ENCODE measurements at places on chromosomes 5 and 9. TPM values are rescaled to one million over a fixed set of nuclear protein-coding genes. Genes with fewer than 3 reads are reported as not detected.

FCN2 gene
- 0.95 TPM for polyA plus RNA-seq

FAM169A gene
- 14.5 TPM for polyA plus RNA-seq

GRCh38 chr5:58544195-58544594 is 38.7 kb upstream of the RAB3C start:
- DNase-seq, result no peak

GRCh38 chr5:124352312-124352711 is 394.1 kb downstream of the ZNF608 start:
- no peak for DNase-seq

DNA sequence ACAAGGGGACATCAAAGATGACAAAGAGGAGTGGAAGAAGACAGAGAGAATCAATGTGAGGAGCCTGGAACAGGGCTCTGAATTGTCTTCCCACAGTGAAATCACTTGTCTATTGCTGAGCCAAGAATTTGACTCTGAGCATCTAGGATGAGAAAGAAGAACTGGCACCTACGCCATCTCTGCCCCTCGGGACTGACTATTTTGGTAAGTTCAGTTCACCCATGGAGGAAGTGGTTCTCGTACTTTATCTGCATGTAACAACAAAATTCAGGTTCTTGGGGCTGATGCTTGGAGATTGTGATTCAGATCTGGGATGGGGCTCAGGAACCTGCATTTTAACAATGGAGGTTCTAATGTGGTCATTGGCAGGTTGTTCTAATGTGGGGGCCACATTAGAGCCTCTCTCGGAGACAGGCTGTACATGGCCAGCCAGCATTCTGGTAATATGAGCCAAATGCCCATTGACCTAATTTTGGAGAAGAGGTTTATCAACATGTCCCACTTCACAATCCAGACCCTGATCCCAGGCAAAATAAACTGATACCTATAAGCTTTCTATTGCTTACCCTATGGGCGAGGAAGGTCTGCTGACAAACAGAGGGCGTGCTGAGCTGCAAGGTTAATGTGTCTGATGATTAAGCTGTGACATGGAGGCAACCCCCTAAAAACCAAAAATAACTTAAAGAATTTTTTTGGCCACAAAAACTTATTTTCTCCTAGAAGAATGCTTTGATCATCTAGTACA is 2.7 kb upstream of the IL12B start:
- no peak for DNase-seq

Data from left renal cortex interstitium (tissue), 4 donors.